Anterior cingulate cortex (tissue), 58 donors: ENCODE measurements at places on chromosomes 12 and 14.

DNA sequence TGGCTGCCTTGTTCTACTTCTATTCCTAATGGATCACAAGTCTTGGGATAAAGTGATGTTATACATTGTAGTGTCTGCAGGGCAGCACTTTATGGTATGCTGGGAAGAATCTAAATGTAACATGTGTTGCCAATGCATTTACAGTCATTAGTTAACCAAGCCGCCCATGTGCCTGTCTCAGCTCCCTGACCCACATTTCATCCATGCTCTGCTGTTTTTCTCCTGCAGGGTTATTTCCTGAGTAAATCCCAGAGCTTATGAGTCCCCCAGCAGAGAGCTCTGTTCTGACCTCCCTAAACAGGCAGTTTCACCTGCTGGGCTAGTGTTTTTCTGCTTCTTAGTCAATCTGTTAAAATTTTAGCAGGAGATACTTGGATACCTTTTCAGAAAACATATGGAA is 4.4 kb upstream of the TMTC2 start:
- no peak for DNase-seq

GRCh38 chr14:80585506-80585835 is 356.1 kb downstream of the CEP128 start:
- no peak for DNase-seq

DNA sequence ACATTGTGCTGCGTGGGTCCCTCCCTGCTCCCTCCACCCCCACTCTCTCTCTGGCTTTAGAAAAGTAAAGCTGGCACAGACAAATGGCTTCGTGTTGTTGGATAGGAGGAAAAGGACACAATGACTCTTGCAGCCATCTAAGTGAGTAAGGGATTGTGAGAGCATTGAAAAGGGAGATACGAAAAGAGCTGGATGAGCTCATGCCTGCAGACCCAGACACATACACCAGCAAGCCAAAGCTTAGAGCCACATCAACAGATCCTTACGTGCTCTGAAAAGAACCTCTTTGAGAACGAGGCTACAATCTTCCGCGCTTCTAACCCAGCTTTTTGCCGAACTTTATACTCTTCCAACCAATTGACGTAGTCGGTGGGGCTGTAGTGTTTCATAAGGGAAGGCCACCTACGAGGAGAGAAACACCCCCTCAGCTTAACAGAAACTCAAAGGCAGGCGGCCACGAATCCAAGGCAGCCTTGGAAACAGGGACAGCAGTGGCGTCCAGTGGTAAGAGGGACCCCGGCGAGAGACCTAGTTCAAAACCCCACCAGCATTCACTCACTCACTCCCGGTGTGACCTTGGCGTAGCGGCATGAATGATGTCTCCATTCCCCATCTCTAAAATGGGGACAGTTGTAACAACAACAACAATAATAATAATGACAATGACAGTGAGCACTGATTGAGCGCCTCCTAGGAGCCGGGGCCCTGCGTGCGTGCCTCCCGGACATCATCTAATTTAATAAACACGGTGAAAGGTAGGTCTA is 1.1 kb downstream of the FBXO21 start:
- DNase-seq: peak; percentile 71

DNA sequence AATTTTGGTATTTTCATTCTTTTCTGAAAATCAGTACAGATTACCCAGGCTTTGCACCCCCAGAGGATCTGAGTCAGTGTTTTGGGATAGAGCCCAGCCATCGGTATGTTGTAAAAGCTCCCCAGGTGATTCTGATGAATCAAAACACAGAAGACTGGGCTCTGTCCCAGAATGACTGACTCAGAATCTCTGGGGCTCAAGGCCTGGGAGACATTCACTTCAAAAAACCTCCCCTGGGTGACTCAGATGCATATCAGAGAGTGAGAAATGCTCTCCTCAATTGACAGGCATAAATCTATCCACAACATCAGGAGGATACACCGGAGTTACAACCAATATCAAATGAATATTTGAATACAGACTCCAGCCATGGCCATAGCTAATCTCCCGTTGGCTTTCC is 32.6 kb downstream of the SLC35F4 start:
- DNase-seq: no peak

DNA sequence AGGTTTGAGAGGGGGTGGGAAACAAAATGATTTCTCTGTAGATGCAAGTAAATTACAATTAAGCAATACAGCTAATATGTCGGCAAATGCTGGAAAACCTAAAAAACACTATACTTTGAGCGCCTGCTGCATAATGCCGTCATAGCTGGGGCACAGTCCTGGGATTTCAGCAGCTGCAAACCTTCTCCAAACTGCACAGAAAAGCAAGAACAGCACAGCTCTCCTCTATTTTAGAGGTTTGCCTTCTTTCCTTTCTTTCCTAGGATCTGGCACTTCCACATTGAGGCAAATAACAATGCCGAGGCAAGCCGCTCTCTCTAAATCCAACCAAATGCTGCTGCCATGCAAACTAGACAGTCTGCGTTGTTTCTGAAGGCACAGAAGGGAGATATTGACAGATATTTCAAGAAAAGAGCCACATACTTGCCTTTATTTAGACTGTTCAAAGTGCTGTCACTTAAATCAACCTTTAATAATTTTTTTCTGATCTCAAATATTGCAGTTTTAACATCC is 287.1 kb upstream of the G2E3 start:
- DNase-seq: no peak

GRCh38 chr14:106809615-106810014 is 1283.2 kb downstream of the TMEM121 start:
- no peak for DNase-seq

DNA sequence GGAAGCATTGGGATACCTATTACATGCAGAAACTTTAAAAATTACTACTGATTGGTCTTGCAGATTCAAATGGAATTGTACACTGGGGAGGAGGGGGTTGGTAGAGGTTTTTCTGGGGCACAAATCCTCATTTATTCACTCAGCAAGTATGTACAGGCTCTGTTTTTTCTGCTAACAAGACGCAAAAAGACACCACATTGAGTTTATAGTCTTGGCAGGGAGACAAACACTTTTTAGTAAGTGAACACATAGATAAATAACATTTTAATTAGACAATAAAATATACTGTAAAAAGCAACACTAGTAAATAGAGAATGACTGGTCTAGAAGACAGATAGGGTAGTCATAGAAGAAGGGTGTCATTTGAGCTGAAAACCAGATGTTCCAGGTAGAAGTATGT is 23.8 kb downstream of the GLIPR1L2 start:
- no peak for DNase-seq

DNA sequence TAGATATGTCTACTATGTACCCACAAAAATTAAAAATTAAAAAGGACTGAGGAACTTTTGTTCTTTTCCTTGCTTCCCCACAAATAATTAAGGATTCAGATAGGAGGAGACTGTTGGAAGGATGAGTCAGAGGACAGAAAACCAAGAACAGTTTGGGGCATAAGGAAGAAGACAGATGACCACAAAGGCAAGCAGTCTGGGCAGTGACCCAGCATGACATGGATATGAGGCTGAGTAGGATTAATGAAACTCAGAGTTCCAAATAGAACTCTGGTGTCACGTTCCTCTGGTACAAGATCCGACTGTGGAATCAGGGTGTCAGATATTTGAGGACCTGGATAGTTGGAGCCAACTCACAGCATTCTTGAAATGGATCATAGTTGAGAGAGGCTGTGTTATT is 89.3 kb upstream of the SLC38A4 start:
- no peak for DNase-seq

- no peak for DNase-seq
Measured at GRCh38 chr12:9325471-9325870, 117.3 kb upstream of the PZP start.

- no peak for DNase-seq
Measured at GRCh38 chr14:23094666-23095195, at the start of gene ACIN1. Gene ACIN1, minus strand, starts transcription at chr14:23095136. Its CDS starts 24 bp downstream, at chr14:23095112.

- no peak for DNase-seq
Measured at GRCh38 chr12:132560364-132560613, 50.1 kb downstream of the LRCOL1 start.

- DNase-seq: no peak
Measured at GRCh38 chr14:105392131-105393090, 5.9 kb upstream of the TEX22 start.

GRCh38 chr12:51951843-51952722 is 584 bp downstream of the ACVR1B start:
- DNase-seq: no peak

GRCh38 chr12:114166362-114166761 is 200.2 kb upstream of the RBM19 start:
- DNase-seq: peak; percentile 5

- no peak for DNase-seq
Measured at GRCh38 chr12:8664228-8664913, 1.7 kb upstream of the MFAP5 start.

GRCh38 chr12:69039911-69040310 is 106.9 kb upstream of the CPM start:
- DNase-seq: no peak

DNA sequence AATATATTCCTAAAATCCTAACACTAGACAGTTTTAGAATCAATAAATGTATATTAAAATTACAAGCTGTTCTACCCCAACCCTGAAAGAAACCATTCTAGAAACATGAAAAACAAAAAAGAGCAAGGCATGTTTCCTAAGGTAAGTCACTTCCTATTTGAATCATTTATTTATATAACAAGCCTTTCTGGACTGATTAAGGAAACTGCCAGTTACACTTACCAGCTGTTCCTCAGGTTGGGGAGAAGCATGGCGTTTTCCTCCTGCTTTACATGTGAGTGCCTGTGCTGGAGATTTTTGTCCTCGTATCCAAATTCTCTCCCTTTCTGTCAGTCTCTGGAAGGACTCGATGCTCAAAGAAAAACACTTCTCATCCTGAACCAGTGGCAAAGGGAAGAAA is 183.3 kb downstream of the EFCAB11 start:
- no peak for DNase-seq

- no peak for DNase-seq
Measured at GRCh38 chr12:95083938-95084337, 10.5 kb upstream of the NR2C1 start.

DNA sequence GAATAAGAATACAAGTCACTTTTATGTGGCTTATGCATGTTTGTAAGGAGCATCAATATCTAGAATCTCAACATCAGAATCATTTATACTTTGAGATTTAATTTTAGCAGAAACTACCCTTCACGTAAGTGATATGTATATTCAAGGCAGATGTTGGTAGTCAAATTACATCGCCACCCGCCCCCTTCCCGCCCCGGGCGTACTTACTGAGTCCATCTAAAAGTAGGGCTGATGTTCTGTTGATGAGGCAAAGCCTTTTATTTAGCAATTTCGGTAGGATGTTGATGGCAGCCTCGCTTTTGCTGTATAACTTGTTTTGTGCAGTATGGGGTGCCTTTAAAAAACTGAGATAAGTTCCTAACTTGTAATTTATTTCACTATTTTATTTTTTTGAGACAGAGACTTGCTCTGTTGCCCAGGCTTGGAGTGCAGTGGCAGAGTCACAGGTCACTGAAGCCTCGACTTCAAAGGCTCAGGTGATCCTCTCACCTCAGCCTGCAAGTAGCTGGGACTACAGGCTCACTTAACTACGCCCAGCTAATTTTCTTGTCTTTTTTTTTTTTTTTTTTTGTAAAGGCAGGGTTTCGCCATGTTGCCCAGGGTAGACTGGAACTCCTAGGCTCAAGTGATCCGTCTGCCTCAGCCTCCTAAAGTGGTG is 30.8 kb downstream of the KTN1 start:
- DNase-seq: no peak

- DNase-seq: no peak
Measured at GRCh38 chr14:63928744-63929174, 76.0 kb downstream of the SYNE2 start.

- no peak for DNase-seq
Measured at GRCh38 chr12:80173083-80173864, 73.9 kb downstream of the OTOGL start.

GRCh38 chr12:113111247-113111646 is 24.3 kb downstream of the RASAL1 start:
- no peak for DNase-seq
